ENCODE measurements at places on chromosomes 1 and 21.

- DNase-seq = no peak
Observed at GRCh38 chr1:228403231-228403631, 3.4 kb downstream of the TRIM11 start.

- DNase-seq = no peak
Observed at GRCh38 chr1:6501279-6501813, 9.9 kb upstream of the PLEKHG5 start.

DNA sequence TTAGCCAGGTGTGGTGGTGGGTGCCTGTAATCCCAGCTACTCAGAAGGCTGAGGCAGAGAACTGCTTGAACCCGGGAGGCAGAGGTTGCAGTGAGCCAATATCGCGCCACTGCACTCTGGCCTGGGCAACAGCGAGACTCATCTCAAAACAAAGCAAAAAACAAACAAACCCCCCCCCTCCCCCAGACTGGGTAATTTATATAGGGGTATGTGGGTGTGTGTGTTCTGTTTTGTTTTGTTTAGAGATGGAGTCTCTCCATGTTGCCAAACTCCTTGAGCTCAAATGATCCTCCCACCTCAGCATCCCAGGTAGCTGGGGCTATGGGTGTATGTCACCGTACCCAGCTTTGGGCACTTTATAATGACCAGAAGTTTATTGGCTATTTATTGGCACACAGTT is 73.6 kb downstream of the SLC27A3 start:
- no peak for DNase-seq

DNA sequence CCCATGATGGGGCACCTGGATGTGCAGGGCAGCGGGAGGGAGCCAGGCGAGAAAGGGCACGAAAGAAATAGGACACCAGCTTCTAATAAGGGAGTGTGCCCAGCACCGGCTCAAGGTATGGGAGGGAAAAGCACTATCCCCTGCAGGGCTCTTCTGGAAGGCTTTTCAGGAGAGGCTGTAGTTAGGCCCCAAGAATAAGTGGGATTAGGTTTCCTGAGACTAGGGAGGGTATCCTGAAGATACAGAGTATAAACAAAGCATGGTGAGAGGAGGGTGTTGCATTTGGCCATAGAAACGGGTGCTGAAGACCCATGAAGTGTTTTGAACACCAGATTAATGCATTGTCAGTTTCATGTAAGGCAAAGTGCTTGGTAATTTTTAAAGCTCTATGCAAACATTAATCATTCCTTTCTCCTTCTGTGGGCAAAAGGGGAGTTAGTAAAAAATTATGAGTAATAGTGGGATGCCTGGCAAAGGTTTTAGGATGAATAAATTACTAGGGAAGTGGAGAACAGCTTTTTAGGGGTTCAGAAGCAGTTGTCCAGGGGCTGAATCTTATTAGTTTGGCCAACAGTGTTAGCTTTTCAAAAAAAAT is 74.0 kb downstream of the SYT6 start:
- no peak for DNase-seq

DNA sequence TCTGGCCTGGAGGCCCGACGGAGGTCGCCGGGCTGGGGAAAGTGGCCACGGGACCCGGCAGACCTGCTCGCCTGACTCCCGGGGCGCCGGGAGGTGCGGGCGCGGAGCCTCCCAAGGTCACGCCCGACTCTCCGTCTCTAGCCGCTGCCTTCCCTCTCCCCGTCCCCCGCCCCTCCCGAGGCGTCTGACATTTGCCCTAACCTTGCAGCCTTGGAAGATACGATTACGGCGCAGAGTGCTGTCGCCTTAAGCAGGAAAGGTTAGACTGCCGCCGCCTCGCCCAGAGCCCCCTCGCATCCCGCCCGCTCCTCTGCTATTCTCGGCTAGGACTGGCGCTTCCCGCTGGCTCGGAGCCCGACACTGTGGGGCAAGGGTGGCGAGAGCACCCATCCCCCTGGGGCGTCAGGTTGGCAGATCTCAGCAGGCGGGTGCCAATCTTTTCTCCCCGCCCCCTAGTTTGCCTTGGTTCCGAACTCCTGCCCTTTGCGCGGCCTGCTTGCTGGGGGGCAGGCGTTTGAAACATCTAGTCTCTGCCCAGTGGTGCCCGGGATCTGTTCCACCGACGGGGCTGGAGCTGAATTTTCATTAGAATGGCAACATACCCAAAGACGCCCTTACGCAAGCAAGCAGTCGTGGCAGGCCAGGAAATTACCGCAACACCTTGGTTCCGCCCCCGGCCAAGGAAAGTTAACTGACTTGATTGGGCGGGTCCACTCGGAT is 835 bp downstream of the PGM1 start:
- peak; percentile 57 for DNase-seq

DNA sequence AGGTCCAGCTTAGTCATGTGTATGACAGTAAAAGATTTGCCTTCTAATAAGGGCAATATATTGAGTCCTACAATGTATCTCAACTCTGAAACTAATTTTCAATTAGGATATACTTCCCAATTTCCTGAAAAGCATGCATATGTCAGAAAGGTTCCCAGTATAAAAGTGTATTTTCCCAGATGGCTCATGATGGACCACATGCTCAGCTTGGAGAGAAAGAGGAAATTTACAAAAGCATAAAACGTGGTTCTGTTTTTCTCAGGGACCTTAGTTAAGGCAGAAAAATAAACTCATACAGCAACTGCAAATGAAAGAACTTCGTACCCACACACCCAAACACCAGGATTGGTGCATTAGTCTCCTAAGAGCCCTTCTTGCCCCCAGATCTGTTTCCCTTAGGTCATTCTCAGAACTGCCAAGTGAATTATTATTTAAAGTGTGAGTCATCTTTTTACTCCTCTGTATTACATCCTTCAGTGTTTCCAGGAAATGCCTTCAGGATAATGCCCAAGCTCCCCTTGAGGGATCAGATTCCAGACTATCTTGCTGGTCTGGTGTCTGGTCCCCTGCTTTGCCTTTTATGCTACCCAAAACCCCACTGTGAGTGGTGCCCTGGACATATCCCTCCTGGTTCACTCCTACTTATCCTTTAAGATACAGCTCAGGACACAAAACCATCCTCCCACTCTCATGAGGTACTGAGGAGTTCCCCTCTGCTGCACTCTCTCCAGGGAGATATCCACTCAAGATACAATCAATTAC is 57.4 kb downstream of the SSX2IP start:
- no peak for DNase-seq

DNA sequence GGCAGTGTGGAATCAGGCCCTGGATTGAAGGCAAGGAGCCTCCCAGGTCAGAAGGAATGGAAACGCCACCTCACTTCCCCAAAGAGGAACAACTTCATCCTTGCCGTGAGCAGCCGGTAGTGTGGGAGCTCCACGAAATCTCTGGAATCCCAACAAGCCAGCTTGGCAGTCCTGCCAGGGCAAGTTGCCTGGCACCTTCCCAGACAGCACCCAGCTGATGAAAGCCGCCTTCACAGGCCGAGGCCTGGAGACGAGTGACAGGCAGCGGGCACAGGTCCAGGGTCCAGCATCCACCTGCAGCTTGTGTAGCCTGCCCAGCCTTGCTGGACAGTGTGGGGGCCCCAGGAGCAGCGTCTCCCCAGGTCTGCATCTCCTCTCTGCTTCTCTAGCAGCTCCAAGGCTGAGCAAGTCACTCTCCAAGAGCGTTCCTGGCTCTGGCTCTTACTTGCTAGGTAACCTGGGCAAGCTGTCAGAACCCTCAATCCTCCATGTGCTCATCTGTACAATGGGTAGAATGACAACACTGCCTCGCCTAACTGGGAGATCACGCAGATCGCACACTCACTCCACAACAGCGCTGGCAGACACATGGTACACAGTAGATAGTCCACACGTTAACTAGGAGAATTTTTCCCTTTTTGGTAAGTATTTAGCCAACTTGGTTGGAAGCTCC is 43.0 kb downstream of the ACOT7 start:
- no peak for DNase-seq

DNA sequence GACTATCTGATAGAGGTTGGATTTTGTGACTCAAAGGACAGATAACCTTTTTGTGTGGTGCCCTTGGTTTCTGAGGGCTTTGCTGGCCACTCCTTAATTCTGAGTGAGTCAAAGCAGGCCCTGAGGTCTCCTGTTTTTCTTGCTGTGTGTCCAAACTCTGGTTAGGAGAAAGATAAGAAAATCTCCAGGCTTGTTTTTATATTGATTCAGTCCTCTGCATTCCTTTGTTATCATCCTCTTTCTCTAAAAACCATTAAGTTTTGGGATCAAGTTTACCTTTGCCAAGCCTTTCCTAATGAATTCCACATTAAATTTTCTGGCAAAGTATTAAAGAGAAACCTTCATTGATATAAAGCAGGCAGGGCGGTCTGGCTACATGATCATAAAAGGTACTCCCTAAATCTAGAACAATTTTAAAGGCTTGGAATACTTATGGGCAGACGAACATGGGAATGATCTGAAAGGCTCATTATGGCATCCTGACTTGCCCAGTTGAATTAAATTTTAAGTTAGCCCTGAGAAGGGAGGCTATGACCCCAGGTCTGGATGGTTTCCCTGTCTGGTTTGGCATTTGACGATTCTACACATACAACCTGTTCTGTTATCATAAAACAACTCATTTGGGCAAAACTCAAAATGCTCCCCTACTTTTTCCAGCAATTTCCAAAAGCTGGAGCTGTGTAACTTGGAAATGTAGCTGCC is 20.8 kb downstream of the ZBTB8B start:
- no peak for DNase-seq

GRCh38 chr21:30268608-30269197 is 14.0 kb downstream of the KRTAP24-1 start:
- DNase-seq = peak; percentile 39

- DNase-seq = no peak
Observed at GRCh38 chr1:226584164-226584563, 35.6 kb downstream of the STUM start.

DNA sequence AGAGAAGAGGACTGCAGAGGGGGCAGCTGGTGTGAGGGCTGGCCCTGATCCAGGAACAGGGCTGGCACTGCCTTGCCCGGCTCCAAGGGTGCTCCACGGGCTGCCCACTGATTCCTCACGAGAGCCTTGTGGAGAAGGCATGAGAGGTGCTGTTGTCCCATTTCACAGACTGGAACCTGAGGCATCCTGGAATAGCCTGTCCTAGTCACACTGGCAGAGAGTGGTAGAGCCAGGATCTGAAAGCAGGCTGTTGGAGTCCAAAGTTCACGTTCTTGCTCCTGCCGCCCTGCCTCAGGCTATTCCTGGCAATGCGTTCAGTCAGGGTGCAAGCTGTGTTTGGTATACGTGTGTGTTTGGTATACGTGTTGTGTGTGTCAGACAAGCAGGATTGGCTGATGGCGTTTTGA is 1.8 kb downstream of the RER1 start:
- DNase-seq = no peak

- peak; percentile 95 for DNase-seq
Observed at GRCh38 chr1:222034790-222035189, 292.9 kb upstream of the DUSP10 start.

- no peak for DNase-seq
Observed at GRCh38 chr1:33228935-33229487, 27.3 kb upstream of the ZNF362 start.

DNA sequence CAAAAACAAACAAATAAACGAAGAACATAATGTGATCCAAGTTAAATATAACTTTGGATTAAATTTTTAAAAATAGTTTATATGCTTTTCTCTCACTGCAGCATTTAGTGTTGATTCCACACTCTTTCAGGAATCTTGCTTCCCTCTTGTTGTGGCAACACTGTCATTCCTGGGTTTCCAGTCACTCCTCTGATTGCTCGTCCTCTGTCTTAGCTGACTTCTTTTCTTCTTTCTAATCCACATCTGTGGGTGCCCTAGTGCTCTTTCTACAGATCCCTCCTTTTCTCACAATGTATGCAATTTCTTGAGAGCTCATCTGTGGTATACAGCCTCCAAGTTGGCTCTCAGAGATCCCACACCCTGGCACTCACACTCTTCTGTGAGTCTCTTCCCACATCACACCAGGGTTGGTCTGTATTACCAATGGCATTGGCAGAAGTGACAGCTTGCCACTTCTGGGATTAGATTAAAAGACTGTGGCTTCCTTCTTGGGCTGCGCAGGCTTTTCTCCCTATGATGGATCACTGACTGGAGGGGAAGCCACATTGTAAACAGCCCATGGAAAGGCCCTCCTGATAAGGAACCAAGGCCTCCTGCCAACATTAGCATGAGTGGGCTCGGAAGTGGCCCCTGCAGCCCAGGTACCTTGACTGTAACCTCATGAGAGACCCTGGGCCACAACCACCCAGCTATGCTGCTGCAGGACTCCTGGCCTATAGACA is 11.5 kb upstream of the MYOC start:
- no peak for DNase-seq

- DNase-seq = no peak
Observed at GRCh38 chr1:223326776-223327175, 37.2 kb downstream of the SUSD4 start.

DNA sequence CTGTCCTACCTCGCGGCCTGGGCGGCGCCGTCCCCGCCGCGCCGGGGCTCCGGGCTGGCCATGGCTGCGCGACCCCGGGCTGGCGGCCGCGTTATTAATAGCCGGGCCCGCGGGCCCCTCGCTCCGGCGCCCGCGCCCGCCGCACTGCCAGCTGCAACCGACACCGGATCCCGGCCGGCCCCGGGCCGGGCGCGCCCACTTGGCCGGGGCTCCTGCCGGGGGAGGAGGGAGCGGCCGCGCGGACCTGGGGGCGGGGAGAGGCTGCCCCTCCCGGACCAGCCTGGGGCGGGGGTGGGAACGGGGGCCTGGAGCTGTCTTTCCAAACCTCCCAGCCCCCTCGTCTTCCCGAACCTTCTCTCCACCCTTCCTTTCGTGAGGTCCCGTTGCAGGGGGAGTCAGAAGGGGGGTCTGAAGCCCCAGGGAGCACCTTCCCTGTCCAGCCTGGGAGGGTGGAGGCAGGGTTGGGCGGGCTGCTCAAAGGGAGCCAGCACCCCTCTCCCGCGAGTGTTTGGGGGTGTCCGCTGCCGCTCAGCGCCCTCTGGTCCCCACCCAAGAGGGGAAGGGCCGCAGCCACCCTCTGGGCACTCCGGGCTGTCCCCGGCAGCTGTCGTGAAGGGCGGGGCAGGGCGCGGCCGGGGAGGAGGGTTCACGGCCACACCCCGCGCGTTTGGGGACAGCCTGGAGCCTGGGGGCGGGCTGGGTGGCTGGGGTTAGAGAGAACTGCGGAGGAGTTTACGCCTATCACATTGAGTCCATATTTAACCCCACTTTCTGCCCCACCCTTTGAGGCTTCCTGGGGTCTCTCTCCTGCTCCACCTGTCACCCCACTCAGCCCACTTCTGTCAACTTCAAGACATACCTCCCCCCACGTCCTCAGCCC is at the start of gene SYNC:
Gene SYNC (minus strand): TSS at position 172 of the 880 bp plus-strand sequence. CDS start 110 bp downstream, at position 62.
- no peak for DNase-seq

GRCh38 chr1:72498371-72498770 is 216.0 kb upstream of the NEGR1 start:
- no peak for DNase-seq

All from Kasumi-1 (cell line).